GM10248 (cell line): ENCODE measurements at places on chromosomes 2 and 18.

DNA sequence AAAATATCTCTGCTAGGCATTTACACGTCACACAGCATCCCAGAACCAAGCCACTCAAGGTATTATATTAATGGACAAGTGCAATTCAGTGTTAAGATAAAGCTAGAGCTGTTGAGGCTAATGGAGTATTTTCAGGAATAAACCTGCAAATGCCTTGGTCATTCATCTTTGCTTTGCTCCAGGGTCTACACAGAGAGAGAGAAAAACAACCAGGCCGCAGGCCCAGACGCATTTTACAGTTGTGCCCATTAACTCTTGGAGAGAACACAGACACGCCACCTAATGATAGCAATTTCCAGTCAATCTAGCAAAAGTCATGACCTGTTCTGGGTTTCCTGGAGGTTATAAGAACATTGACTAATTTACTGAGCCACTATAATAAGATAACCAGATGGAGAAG lies 829.3 kb downstream of the LRRTM4 start:
- no peak for DNase-seq

DNA sequence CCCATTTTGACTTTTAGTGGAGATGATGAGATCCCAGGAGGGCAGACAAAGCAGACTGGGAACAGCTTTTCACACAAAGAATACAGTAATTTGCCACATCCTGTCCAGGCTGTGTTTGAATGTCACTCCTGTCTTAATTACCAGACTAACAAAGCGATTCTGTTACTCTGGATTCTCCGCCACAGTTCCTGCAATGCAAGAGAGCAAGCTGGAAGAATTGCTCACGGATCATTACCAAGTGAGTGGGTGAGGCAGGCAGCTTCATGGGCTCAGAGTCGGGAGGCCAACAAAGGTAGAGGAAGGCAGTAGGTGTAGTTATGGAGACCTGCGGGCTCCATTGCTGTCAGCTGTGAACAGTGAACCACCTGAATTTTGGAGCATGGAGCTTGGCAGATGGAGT lies 250.5 kb upstream of the ATP5MC3 start:
- DNase-seq, result no peak

DNA sequence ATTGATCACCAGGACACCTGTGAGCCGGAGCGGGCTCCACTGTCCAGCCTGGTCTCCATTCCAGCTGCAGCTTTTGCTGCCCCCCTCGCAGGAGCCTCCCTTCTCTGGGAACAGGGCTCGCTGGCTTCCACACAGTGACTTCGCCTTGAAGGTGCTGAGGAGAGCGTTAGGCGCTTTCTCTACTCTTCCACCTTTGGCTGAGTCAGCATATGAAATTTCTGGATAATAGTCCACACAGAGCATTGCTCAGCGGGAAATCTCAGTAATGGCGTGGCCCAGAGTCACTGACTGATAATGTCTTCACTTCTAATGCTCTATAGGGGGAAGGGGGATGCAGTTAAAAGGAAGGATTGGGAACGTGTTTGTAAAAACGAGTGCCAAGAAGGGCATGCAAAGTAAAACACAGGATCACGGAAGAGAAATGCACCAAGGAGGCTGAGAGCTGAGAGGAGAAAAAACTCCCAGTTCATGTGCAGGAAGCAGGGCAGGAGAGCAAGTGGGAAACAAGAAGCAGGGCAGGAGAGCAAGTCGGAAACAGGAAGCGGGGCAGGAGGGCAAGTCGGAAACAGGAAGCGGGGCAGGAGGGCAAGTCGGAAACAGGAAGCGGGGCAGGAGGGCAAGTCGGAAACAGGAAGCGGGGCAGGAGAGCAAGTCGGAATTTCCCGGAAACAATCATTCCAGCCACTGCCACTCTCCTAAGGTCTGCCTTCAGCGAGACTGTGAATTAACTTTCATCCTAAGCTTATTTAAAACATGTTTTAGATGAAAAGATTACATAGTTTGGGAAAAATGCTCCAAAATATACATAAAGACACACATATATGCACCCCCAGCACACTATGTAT lies 77.7 kb downstream of the MYT1L start:
- no peak for DNase-seq

DNA sequence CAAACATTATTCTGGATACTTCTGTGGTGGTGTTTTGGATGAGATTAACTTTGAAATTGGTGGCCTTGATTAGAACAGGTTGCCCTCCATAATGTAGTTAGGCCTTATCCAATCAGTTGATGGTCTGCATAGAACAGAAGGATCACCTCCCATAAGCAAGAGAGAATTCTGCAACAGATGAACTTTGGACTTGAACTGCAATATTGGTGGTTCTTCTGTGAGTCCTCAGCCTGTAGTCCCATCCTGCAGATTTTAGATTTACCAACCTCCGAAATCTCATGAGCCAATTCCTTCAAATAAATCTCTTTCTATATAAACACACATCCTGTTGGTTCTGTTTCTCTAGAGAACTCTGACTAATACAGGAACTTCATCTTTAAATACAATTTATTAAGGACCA lies 81.9 kb downstream of the IRS1 start:
- DNase-seq, result no peak

DNA sequence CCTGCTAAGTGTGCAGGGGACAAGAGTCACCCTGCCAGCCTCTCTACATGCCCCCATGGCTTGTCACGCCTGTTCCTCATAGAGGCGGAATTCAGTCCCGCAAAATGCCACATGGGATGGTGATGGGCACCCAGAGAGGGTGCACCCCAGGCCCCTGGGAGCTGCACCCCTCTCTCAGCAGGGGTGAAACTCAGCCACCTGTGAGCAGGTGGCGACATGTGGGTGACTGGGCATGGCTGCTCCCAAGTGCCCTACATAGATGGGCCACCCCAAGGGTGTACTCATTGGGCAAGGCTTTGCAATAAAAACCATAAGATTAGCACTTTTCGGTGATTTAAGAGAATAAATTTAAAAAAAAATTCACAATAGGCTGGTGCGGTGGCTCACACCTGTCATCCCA lies 6.3 kb downstream of the HS6ST1 start:
- DNase-seq, result no peak
